ENCODE measurements at places on chromosomes 13 and 19. TPM values are rescaled to one million over a fixed set of nuclear protein-coding genes. Genes with fewer than 3 reads are reported as not detected.

C19orf38 gene
- 6.2 TPM for total RNA-seq

SPACA4 gene
- total RNA-seq: not detected

TUBB4A gene
- 11.9 TPM for total RNA-seq

GAPDHS gene
- total RNA-seq: not detected

LRRC63 gene
- 1.0 TPM for total RNA-seq

CILP2 gene
- 0.44 TPM for total RNA-seq

DNA sequence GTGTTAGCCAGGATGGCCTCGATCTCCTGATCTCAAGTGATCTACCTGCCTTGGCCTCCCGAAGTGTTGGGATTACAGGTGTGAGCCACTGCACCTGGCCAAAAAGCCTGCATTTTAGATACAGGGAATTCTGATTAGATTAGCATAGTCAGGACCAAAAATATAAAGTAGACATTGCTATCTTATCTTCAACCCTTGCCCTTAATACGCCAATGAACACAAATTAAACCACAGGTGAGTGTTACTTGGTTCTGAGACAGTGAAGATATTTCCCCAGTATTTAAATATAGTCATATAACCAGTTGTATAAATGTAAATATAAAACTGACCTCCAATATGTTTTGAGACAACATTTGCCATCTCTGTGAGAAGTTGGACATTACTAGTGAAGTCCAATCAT lies 52.1 kb upstream of the STK24 start:
- DNase-seq: no peak

- no peak for DNase-seq
These were observed 1157.2 kb downstream of the OLFM4 start for GRCh38 chr13:54185785-54186184.

DNA sequence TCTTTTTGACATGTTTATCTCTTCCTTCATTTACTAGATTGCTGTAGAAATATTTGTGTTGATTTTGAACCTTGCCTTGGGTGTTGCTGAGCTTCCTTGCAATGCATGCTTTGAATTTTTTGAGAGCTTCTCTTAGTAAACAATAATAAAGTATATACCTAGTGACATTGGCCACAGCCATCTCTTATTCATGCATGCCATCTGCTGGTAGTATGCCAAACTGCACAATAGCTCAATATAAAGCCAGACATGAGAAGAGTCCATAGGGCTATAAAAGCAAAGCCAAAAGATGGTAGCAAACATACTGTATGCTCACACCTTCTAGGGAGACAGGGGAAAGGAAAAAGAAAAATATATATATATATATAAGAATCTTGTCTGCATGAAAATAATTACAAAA lies 18.9 kb upstream of the ZSCAN5A start:
- peak; percentile 40 for DNase-seq

- DNase-seq: no peak
These were observed 6.8 kb upstream of the FRY start for GRCh38 chr13:32024750-32025149.

DNA sequence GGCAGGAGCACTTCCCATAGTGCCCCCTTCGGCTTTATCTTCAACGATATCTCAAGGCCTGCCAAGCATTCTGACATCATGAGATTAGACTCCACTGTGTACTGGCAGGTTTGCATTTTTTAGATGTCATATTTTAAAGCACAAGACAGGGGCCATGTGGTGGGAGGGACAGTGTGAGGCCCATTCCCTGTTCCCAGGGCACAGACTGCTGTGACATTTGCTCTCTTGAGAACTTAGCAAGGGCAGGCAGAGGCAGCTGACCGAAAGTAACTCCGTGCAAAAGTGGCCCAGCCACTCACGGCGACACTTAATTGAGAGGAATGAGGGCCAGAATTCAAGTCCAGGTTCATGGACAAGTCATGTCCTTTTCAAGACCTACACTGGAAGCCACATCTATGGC lies 201.8 kb downstream of the COL4A1 start:
- DNase-seq: no peak

- no peak for DNase-seq
These were observed 7.1 kb downstream of the POLR1G start for GRCh38 chr19:45413497-45413896.

GRCh38 chr13:99176309-99177276 lies 24.1 kb upstream of the UBAC2 start:
- peak; percentile 85 for DNase-seq

DNA sequence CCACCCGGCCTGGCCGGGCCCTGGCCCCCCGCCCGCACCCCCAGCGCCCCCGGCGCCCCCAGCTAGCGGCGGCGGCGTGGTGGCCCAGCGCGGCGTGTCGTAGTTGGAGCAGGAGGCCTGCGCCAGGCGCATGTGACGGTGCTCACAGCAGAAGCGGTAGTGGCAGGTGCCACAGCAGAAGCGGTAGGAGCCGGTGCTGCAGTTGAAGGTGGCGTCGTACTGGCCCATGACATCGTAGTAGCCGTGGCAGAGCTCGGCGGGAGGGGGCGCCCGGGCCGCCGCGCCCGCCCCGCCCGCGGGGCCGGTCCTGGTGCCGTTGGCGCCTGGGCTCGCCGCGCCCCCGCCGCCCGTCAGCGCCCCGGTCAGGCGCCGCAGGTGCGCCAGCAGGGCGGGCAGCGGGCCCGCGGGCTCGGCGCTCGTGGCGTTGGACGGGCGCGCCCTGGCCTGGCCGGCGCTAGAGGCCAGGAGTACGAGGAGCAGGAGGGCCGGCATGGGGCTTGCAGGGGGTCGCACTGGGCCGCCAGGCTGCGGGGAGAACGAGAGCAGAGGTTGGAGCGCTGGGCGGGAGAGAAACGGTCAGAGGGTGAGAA lies 633 bp downstream of the SHISA7 start:
- no peak for DNase-seq

Measured in activated T-cell treated with anti-CD3 and anti-CD28 coated beads, Interleukin-2, amount 50 U/mL, for 72 hours (primary cell).